ENCODE measurements at places on chromosomes 12 and 14.

DNA sequence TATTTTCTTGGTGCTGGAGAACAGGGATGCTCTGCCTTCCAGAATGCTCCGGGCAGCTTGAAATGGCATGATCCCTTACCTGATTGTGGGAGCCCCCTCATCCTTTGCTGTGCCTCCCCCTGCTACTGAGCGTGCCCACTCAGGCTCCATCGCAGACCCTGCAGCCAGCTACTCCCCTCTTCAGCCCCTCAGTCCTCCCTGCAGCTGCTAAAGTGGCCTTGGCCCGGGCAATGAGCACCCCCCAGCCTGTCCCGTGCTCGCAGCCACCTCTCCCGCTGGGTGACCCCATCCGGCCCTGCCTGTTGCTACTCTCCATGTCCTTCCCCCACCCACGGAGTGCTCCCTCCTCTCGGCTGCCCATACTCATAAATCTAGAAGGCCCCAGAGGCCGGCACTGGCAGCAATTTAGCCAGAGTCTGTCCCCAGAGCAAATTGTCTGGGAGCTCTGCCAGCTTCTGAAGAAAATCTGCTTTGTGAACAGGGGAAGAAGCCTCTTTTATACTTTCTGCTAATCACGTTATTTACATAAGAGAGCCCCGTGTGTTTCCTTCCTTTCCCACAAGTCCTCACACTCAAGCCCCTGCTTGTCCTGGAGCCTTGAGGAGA, 143.7 kb upstream of the FRMD6 start:
- DNase-seq: no peak

DNA sequence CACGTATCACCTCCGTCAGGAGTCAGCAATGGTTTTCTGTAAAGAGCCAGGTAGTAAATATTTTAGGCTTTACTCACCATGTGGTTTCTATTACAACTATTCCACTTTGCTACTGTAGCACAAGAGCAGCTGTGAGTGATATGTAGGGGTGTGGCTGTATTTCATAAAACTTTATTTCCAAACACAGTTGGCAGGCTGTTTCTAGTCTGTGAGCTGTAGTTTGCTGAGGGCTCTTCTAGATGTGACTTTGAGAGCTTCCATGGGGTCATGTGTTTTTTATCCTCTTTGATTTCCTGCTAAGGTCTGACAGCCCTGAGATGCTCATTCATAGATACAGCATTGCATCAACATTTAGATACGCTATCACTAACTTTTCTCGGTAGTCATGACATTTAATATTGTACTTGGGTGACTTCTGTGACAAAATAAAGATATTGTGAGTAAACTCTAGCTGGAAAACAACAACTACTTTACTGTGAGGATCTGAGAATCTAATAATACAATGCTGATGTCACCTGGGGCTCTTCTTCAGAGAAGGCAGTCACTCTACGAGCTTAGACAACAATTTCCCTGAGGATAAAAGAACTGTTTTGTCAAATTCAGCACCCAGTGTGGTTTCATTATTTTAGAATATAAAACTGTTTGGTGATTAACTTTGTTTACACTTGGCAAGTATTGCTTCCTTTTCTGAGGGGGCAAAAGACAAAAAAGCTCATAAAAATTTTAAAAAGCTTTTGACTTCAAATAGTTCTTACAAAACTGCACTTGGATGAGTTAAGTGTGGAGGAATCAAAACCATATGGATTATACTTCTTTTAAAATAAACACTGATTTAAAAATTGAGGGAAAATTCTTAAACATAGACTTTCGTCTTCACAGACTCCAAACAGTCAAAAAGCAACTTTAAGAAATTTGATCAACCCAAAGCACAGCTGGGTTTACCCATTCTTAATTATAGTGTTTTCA, 231.2 kb upstream of the DCN start:
- DNase-seq: no peak

- DNase-seq: no peak
Observed at GRCh38 chr12:48019639-48020265, 15.5 kb upstream of the COL2A1 start.

GRCh38 chr14:36451310-36452065, 68.5 kb downstream of the NKX2-1 start:
- DNase-seq: no peak

DNA sequence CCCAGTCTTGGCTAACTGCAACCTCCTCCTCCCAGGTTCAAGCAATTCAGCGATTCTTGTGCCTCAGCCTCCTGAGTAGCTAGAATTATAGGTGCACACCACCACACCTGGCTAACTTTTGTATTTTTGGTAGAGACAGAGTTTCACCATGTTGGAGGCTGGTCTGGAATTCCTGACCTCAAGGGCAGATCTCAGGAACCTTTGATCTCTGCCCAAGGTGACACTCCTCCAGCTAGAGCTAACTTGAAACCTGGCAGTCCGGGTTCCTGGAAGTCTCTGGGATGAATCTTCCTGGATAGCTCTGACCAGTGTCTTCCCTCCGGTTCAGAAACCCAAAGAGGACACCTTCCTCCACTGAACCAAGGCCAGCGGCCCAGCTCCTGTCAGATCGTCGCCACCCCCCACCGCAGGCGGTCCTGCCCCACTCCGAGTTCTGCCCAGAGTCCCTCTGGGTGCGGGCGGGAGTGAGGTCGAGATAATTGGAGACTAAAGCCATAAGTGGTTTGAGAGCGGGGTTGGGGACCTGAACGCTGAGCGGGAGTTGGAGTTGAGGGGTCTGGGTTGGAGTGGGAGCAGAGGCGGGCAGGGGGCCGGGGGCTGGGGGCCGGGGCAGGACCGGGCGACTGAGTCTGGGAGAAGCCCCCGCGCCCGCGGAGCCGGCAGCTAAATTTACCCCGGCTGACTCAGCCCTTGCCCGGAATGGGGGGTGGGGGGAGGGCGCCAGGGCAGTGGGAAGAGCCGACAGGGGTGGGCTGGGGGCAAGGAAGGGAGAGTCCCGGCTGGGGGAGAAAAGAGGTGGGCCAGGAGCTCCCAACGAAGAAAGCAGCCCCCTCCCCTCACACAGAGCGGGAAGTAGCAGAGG, 4.7 kb downstream of the DDN start:
- DNase-seq: no peak

All from neuronal stem cell (in vitro differentiated cells).